ENCODE measurements at places on chromosomes 5 and 9.

- DNase-seq, result no peak
These were observed 12.0 kb downstream of the LRRC26 start for GRCh38 chr9:137157618-137158415.

- no peak for DNase-seq
These were observed 267.0 kb upstream of the TYRP1 start for GRCh38 chr9:12425878-12426864.

DNA sequence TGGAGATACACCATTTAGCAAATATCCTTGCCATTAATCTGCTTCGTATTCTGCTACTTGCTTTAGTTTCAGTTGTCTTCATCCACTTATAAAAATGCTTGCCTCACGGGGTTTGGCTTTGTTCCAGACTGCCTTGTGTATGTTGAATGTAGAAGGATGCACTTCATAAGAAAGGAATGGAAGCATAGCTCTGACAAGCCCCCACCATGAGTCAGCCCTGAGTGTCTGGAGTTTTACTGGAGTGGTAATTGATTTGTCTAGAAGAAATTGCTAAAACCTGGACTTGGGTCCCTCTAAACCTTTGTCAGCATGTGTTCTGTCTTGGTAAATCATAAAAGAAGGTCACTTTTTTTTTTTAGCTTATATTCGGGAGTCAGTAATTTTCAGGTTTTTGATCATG lies 4.6 kb downstream of the TEX48 start:
- DNase-seq, result no peak

DNA sequence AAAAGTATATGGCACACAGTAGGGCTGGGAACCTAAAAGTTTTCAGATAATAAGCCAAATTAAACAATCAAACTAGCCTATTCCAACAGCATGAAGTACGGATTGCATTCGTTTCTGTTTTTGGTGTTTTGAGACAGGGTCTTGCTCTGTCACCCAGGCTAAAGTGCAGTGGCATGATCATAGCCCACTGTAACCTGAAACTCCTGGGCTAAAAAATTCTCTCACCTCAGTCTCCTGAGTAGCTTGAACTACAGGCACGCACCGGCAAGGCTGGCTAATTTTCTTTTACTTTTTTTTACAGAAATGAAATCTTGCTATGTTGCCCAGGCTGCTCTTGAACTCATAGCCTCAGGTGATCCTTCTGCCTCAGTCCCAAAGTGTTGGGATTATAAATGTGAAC lies 5.2 kb downstream of the RFX3 start:
- DNase-seq, result no peak

DNA sequence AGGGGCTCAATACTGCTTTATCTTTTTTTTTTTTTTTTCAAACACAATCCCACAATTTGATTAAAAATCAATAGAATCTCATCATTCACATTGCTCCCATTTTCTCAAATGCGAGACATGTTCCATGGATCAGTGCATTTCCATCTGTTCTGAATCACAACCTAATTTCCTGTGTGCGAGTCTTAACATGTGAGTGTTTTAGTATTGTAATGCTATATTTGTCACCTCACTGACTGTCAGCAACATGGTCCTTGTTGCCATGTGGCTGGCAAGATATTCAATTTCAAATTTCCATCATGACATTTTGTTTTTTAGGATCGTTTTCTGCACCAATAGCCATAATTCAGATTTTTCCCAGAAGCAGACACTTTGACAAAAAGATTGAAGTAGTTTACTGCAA lies 233.2 kb upstream of the PRDM9 start:
- DNase-seq, result no peak

DNA sequence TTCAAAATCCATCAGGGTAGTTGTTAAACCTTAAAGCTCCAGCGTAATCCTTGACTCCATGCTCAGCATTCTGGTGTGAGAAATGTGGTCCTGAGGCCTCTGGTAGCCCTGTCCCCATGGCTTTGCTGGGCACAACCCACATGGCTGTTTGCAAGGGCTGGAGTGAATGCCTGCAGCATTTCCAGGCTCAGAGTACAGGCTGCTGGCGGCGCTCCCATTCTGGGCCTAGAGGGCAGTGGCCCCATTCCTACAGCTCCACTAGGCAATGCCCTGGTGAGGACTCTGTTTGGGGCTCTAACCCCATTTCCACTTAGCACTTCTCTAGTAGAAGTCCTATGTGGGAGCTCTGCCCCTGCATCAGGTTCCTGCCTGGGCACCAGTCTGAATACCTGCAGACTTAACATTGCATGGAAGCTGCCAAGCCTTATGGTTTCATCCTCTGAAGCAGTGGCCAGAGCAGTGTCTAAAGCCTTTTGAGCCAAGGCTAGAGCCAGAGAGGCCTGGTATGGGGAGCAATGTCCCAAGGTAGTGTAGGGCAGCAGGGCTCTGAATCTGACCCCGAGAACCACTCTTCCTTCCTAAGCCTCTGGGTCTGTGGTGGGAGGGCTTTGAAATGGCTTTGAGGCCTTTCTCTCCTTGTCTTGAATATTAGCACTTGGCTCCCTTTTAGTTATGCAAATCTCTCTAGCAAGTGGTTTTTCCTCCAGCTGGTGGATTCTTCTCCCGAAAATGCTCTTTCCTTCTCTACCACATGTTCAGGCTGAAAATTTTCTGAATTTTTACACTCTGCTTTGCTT lies 5.8 kb upstream of the ALDH1A1 start:
- DNase-seq, result no peak

DNA sequence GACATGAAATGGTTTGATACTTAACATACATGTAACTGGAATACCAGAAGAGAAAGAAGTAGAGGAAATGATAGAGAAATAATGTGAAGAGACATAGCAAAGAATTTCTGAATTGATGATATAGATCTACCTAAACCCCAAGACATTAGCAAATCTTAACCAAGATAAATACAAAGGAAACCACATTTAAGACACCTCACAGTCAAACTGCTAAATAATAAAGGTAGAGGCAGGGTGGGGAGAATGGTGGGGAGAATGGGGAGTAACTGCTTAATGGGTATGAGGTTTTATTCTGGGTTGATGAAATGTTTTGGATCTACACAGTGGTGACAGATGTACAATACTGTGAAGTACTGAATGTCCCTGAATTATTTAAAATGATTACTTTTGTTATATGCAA lies 17.5 kb downstream of the CARNMT1 start:
- no peak for DNase-seq

DNA sequence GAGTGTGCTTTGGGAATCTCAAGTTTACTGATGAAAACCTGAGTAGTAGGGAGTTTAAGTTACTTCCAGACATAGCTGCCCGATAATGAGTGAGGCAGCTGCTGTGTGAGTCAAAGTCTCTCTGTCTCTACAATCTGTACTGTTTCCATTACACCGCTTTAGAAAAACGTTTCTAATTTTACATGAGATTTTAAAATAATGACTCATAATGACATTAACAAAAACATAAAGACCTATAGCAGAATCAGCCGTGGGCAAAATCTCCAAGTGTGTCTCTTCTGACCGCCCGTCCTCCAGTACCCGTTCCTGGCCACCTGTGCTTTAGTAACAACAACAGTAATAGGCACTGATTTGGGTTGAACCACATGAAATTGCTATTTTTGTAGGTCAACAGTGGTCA lies 69.6 kb upstream of the PRRC1 start:
- DNase-seq, result no peak

DNA sequence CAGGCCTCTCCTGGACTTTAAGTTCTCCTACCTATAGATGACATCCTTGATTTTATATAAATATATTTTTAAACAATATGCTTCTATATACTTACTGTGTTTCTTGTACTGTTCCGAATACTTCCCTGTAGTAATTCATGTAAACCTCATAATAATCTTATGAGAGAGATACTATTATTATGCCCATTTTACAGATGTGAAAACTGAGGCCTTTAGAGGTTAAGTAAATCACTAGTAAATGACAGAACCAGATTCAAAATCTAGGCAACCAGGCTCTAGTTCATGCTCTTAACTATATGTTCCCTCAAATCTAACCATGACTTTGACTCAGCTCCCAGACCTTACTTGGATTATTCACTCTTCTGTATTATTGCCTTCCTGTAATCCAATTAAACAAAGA lies 243.0 kb upstream of the NR4A3 start:
- DNase-seq, result no peak

- DNase-seq, result no peak
These were observed 881 bp downstream of the SUB1 start for GRCh38 chr5:32586276-32586599.

GRCh38 chr5:56116599-56117141 lies 116.5 kb downstream of the ANKRD55 start:
- no peak for DNase-seq

DNA sequence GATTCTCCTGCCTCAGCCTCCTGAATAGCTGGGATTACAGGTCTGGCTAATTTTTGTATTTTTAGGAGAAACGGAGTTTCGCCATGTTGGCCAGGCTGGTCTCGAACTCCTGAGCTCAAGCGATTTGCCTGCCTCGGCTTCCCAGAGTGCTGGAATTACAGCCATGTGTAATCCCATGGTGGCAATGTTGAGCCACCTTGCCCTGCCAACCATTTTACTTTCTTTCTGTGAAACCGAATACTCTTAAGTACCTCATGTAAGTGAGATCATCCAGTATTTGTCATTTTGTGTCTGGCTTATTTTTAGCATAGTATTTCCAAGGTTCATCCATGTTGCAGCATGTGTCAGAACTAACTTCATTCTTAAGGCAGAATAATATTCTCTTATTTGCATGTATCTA lies 8.2 kb downstream of the PRRC2B start:
- no peak for DNase-seq

DNA sequence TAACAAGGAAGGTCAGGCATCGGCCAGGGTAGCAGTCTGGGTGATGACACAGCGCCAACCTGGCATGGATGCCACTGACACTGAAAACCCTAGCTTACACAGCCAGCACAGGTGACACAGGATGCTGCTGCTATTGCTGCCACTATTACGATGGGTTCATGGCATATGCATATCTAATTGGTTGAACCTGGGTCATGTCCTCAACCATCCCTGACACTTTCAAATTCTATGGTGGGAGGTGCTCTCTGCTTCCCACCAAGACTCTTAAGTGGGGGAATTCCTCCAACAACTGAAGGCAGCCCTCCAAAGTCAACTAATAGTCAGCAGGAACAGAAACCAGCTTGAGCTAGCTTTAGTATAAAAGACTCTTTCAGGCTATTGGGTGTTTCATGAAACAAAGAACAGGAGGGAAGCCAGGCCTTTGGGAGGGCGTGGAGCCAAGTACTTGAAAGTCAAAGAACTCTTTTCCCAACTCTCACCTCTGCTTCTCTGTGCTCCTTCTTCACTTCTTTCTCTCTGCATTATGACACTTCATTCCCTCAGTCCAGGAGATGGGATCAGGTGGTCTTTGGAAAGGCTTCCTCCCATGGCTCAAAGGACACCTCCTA lies 21.3 kb downstream of the PTTG1 start:
- DNase-seq, result no peak

DNA sequence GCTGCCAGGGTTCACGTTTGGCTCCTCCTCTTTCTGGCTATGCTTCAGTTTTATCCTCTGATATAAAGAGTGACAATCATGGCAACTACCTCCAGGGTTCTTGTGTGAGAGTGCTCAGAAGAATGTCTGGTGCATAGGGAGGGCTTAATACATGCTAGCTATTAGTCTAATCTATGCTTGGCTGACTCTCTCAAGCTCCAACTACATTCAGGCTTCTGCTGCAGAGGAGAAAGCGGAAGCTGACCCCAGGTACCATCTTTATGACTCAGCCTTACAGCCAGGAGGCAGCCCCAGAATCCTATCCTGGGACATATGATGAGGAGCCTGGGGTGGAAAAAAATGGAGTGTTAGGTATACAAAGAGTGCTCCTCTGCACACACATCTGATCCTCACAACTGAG lies 32.1 kb upstream of the RASGRF2 start:
- DNase-seq, result no peak

DNA sequence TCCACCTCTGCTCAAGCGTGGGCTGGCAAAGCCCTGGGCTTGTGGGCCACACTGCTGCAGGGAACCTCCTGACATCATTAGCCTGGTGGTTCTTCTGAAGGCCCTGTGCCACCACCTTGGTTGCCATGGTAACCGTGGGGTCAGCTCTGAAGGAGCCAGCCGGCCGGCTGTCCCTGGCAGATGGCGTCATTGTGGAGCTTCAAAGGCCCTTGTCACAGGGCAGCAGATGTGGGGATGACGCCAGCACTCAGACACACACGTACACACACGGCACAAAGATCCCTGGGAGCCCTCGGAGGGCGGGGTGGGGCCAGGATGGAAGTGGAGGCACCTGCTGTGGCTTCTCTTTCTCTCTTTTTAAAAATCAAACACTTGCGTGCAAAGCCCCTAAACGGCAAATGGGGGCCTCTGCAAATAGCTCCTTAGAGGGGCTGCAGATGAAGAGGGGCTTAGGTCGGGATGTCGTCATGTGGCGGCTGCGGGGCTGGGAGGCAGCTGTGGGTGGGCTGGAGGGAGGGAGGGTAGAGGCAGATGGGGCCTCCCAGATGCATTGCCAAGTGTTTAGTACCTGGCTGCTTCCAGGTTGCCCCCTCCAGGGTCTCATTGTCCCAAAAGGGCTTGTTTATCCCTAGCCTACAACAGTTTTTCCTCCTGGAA lies 19.5 kb upstream of the RPL26L1 start:
- no peak for DNase-seq

DNA sequence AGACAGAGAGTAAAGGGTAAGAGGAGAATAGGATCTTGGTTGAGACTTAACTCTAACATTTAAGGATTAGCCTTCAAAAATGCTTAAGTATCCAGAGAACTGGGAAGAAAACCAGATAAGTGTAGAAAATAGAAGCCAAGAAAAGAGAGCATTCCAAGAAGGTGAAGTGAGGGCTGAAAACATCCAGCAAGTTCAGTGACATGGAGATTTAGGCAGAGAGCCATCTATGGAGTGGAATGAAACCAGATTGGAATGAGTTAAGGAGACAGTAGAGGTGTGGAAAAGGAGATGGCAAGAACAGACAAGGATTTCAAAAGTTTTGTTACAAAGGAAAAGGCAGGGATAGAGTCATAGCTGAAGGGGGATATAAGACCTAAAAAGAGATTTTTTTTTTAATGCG lies 188.1 kb downstream of the TRPM3 start:
- DNase-seq, result no peak

DNA sequence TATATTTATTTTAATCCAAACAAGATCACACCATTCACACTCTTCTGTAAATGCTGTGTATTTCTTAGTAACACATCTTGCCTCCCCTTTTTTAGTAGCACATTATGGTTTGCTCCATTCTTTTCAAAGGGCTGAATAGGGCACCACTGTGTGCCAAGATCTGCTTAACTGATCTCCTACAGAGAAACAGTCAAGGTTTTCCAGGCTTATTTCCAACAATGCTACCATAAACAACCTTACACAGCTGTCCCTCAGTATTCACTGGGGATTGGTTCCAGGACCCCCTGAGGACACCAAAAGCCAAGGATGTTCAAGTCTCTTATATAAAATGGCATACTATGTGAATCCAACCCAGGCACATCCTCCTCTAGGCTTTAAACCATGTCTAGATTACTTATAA lies 16.5 kb downstream of the GOLM1 start:
- DNase-seq, result no peak

- DNase-seq, result no peak
These were observed 47.1 kb upstream of the ZNF354A start for GRCh38 chr5:178777520-178777919.

- DNase-seq, result no peak
These were observed 763.9 kb upstream of the FAM174A start for GRCh38 chr5:99771296-99771695.
